ENCODE measurements at places on chromosomes 16 and 17. TPM values are rescaled to one million over a fixed set of nuclear protein-coding genes. Genes with fewer than 3 reads are reported as not detected.

GRCh38 chr17:48016112-48016511 lies 21.5 kb downstream of the COPZ2 start:
- H3K4me3 ChIP-seq = no peak overlapping the region
- no peak for DNase-seq
- H3K27ac ChIP-seq = no peak overlapping the region
- peaks cover 13% of the 10 kb centered on the region for H3K4me1 ChIP-seq
- H3K36me3 ChIP-seq = no peaks in the 10 kb centered on the region
- no peaks in the 10 kb centered on the region for H3K27me3 ChIP-seq

- H3K4me3 ChIP-seq = no peak overlapping the region
- DNase-seq = peak; percentile 51
- H3K27me3 ChIP-seq = no peaks in the 10 kb centered on the region
- no peaks in the 10 kb centered on the region for H3K4me1 ChIP-seq
- H3K36me3 ChIP-seq = no peaks in the 10 kb centered on the region
These were observed 20.9 kb downstream of the TNS4 start for GRCh38 chr17:40480501-40481003.

- no peak overlapping the region for H3K27ac ChIP-seq
- H3K36me3 ChIP-seq = no peaks in the 10 kb centered on the region
- H3K4me1 ChIP-seq = no peaks in the 10 kb centered on the region
- no peak for DNase-seq
These were observed 224.2 kb downstream of the BCAS3 start for GRCh38 chr17:60901806-60902205.

DNA sequence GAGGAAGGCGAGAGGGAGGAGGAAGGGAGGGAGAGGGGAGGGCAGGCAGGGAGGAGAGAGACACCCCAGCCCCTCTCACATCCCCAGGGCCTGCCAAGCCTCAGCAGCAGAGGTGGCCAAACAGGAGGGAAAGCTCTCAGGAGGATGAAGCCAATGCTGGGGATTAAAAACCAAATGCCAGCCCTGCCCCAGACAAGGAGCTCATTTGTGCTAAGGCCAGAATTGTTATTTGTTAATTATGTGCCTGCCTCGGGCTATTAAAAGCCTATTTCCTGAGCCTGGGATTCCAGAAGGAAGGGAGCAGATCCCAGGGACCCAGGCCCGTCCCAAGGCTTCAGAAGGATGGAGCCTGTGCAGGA lies 27.9 kb upstream of the GINS2 start:
- H3K27ac ChIP-seq = no peak overlapping the region
- peaks cover 6% of the 10 kb centered on the region for H3K4me1 ChIP-seq
- H3K27me3 ChIP-seq = no peaks in the 10 kb centered on the region
- H3K4me3 ChIP-seq = no peak overlapping the region

DNA sequence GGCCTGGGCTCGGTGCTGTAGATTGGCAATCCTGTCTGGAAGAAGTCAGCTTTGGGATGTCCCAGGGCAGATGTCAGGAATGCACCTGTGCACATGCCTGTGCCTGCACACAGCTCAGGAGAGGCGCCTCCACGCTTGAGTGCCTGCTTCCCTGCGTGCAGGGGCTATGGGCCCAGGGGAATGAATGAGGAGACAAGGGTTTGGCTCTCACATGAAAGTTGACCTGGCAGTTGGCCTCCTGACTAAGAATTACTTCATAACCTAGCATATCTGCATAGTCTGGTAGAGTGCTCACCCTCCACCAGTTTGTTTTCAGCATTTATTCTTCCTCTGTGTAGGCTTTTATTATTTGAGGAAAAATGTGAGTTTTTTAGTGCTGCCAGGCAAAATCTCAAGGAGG lies 50.0 kb downstream of the PLD6 start:
- H3K4me3 ChIP-seq = no peak overlapping the region
- DNase-seq = no peak
- H3K27me3 ChIP-seq = no peaks in the 10 kb centered on the region
- H3K27ac ChIP-seq = no peak overlapping the region

- no peaks in the 10 kb centered on the region for H3K4me1 ChIP-seq
- no peak overlapping the region for H3K27ac ChIP-seq
- no peaks in the 10 kb centered on the region for H3K36me3 ChIP-seq
- no peak overlapping the region for H3K4me3 ChIP-seq
These were observed 38.3 kb upstream of the MAP3K14 start for GRCh38 chr17:45355087-45355486.

DNA sequence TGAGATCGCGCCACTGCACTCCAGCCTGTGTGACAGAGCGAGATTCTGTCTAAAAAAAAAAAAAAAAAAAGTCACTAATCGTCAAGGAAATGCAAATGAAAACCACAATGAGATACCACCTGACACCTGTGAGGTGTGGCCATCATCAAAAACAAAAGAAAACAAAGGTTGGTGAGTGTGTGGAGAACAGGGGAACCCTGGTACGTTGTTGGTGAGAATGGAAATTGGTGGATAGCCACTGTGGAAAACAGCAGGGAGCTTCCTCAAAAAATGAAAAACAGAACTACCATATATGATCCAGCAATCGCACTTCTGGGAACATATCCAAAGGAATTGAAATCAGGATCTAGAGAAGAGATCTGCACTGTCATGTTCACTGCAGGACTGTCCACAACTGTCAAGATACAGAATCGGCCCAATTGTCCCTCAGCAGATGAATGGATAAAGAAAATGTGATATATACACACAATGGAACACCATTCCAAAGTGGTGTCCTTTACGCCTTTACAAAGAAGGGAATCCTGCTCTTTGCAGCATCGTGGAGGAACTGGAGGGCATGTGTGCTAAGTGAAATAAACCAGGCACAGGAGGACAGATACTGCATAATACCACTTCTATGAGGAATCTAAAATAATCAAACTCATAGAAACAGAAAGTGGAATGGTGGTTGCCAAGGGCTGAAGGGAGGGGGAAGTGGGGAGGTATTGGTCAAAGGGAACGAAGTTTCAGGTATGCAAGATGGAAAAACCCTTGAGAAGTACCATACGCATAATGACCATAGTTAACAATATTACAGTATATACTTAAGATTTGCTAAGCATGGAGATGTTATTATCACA lies 63.5 kb upstream of the PLCG2 start:
- no peaks in the 10 kb centered on the region for H3K36me3 ChIP-seq
- H3K4me3 ChIP-seq = no peak overlapping the region
- no peaks in the 10 kb centered on the region for H3K4me1 ChIP-seq
- DNase-seq = no peak
- no peaks in the 10 kb centered on the region for H3K27me3 ChIP-seq

GRCh38 chr16:59611556-59611955 lies 877.4 kb upstream of the GOT2 start:
- no peaks in the 10 kb centered on the region for H3K4me1 ChIP-seq
- no peak overlapping the region for H3K4me3 ChIP-seq
- DNase-seq = no peak
- no peak overlapping the region for H3K27ac ChIP-seq

GRCh38 chr17:31486351-31487062 lies 95.0 kb downstream of the RAB11FIP4 start:
- peaks cover 20% of the 10 kb centered on the region for H3K4me1 ChIP-seq
- DNase-seq = no peak
- no peak overlapping the region for H3K27ac ChIP-seq
- H3K27me3 ChIP-seq = peaks cover 6% of the 10 kb centered on the region
- H3K4me3 ChIP-seq = peak overlapping the region; percentile 75

DNA sequence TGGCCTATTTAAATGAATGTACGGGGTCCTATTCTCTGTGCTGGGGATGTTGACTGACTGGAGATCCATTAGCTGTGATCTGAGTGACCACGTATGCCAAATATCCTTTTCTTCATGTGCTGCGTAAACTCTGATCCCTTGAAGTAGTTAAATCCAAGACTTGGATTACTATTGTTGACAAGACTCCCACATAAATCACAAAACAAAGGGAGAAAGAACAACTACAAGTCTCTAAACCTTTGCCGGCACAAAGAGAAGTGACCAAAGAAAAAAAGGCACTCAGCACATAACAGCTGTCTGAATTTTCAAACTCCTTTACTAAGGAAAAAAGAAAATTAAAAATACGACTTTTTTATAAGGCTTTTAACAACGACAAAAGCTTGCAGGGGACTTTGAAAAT lies 559.9 kb upstream of the CDH8 start:
- no peak overlapping the region for H3K27ac ChIP-seq
- H3K36me3 ChIP-seq = no peaks in the 10 kb centered on the region
- H3K4me3 ChIP-seq = no peak overlapping the region
- no peaks in the 10 kb centered on the region for H3K4me1 ChIP-seq
- H3K27me3 ChIP-seq = no peaks in the 10 kb centered on the region

GRCh38 chr16:71746442-71747046 lies 22.0 kb upstream of the PHLPP2 start:
- no peak overlapping the region for H3K27ac ChIP-seq
- peaks cover 86% of the 10 kb centered on the region for H3K36me3 ChIP-seq
- no peaks in the 10 kb centered on the region for H3K27me3 ChIP-seq
- no peaks in the 10 kb centered on the region for H3K4me1 ChIP-seq
- no peak overlapping the region for H3K4me3 ChIP-seq

DNA sequence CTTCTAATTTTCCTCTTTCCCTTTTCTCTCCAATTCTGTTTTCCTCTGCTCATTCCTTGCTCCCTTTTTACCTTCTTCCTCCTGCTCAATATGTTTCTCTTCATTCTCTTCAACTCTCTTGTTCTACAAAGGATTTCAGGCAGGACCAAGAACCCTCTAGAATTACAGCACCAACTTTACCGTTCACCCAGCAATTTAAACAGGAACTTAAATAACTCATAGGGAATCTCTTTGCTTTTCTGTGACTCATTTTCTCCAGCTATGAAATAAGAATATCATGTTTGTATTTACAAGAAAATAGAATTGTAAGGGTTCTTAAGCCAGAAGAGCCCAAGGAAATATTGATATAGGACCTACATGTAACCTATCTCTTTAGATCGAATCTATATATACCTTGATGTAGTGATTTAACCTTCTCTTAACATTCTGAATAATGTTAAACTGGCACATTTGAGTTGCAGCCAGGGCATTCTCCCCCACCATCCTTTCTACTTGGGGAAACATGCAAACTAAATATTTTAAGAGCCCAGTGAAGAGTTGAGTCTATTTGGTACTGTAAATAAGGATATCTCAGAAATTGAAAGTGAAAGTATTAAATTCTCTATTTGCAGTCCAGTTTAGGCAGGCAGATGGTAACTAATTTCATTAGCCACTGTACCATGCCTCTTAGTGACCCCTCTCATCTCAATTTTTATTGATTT lies 137.0 kb downstream of the ANKFN1 start:
- no peak overlapping the region for H3K27ac ChIP-seq
- no peaks in the 10 kb centered on the region for H3K27me3 ChIP-seq
- no peaks in the 10 kb centered on the region for H3K4me1 ChIP-seq
- H3K36me3 ChIP-seq = no peaks in the 10 kb centered on the region
- H3K4me3 ChIP-seq = no peak overlapping the region

DNA sequence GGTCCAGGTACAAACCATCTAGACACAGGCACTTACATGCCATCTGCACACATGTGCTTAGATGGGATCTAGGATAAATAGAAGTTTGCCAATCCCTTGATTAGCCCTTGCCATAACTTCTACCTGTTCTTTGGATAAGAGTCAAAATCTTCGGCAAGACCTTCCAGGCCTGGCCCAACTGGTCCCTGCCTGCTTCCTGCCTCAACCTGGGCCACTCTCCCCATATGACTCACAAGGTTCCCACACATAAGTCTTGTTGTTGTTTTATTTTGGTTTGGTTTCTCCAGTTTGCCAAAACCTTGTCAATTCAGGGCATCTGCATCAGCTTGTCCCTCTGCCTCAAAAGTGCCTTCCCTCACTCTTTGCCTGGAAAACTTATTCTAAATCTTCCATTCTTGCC lies 95.3 kb upstream of the XYLT1 start:
- H3K4me1 ChIP-seq = no peaks in the 10 kb centered on the region
- H3K36me3 ChIP-seq = no peaks in the 10 kb centered on the region
- no peaks in the 10 kb centered on the region for H3K27me3 ChIP-seq

GRCh38 chr17:33169580-33170285 lies 123.4 kb downstream of the ASIC2 start:
- no peak overlapping the region for H3K27ac ChIP-seq
- no peaks in the 10 kb centered on the region for H3K4me1 ChIP-seq
- no peak for DNase-seq

DNA sequence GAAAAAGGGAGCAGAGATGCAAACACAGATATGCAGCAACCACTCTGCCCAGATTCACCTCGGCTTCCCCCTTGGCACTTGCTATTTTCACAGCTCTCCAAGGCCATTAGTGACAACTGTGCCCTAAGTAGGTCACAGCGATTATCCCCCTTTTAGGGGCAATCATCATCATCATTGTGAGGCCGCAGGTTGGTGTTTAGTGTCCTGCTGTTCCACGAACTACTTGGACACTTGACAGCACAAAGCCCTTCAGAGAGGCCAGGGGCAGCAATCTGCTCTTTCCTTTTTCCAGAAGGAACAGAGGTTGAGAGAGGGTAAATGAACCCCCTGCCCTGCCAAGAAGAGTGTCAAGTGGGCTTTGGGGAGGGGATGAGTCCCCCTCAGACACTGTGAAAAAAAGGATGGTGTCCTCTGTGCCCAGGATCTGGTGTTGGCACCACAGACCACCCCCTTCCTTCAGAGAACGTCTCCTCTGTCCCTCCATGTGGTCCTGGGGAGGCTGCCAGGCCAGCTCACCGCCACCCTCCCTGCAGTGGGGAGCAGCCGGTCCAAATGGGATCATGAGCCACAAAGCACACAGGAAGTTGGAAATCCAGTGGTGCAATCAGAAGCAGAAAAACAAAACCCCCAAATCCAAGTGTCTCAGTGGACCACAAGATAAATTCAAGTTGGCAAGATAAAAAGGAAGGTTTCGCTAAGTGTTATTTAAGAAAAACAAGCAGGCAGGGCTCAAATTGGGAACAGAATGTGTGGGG lies 78.4 kb upstream of the MED9 start:
- H3K27ac ChIP-seq = no peak overlapping the region
- H3K27me3 ChIP-seq = no peaks in the 10 kb centered on the region
- H3K4me1 ChIP-seq = no peaks in the 10 kb centered on the region
- no peak overlapping the region for H3K4me3 ChIP-seq

DNA sequence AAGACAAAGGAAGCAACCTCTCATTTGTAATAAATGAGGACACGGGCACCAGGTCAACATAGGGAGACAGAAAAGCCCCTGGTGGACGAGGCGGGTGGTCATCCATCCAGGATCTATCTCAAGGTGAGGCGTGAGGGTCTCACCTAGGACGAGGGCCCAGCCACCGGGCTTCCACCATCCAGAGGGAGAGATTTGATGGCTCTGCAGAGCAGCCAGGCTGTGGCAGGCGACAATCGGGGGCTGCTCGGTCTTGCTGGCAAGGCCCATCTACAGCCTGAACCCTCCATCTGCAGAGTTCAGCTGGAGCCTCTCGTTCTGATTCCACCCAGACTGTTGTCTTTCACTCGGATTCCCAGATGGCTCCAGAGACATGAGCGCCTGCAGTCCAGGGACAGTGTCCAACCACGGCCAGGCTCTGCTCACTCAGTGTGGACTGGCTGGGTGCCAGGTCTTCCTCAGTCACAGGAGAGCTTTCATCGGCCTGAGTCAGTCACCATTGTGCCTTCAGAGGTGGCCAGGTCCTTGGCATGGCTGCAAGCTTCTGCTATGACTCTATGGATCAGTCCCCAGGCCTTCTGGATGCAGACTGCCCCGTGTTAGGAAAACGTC lies 5.9 kb downstream of the LITAFD start:
- peak; percentile 71 for DNase-seq
- peaks cover 11% of the 10 kb centered on the region for H3K4me1 ChIP-seq
- no peak overlapping the region for H3K4me3 ChIP-seq
- no peak overlapping the region for H3K27ac ChIP-seq
- no peaks in the 10 kb centered on the region for H3K27me3 ChIP-seq

Gene KRTAP4-6
- total RNA-seq = not detected

Gene OR3A1
- not detected for total RNA-seq

Gene PIK3R5
- 2.4 TPM for total RNA-seq

Gene UTS2R
- 1.7 TPM for total RNA-seq

Gene MAP2K6
- 3.4 TPM for total RNA-seq

Gene KRT222
- total RNA-seq = not detected

Gene CHD9NB
- total RNA-seq = 0.39 TPM

All from heart left ventricle (tissue), 16 donors.